ENCODE measurements at places on chromosomes 13 and 19. TPM values are rescaled to one million over a fixed set of nuclear protein-coding genes. Genes with fewer than 3 reads are reported as not detected.

DNA sequence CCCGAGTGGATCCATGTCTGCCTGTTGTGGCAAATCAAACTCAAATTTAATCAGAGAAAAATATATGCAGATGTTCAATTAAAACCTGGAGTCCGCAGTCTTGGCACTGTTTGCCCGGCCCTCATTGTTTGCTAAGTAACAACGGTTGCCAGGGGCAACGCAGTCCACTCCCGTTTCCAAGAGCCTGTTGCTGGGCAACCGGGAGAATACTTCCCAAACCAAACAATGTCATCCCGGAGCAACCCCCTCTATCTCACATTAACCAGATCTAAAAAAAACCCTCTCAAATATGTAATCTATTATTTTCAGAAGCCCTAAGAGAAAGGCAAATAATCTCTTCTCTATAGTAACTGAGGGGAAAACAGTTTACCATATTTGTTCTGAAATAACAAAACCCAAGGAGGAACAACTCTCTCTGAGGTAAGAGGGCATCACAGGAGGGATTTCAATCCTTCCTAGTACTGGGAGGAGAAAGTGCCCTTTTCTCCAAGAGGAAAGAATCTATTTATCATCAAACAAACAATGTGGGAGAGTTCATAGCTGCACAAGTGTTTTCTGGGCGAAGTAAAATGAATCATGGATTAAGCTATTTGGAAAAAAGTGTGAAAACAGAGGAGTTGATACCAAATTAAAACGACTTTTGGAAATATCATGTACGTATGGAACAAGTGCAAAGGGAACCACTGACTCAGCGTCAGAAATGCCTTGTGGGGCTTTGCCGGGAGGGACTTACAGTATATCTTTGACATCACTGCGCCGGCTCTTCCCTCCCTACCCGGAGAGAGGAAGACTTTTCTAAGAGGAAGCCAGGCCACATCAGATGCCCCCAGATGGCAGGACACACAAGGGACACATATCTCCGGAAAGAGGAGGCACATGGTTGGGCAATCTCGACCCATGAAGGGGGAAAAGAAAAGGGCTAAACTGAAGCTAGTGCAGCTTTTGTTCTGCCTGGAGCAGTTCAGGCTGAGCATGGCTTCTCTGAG, 43.3 kb downstream of the RFX2 start:
- DNase-seq = no peak

DNA sequence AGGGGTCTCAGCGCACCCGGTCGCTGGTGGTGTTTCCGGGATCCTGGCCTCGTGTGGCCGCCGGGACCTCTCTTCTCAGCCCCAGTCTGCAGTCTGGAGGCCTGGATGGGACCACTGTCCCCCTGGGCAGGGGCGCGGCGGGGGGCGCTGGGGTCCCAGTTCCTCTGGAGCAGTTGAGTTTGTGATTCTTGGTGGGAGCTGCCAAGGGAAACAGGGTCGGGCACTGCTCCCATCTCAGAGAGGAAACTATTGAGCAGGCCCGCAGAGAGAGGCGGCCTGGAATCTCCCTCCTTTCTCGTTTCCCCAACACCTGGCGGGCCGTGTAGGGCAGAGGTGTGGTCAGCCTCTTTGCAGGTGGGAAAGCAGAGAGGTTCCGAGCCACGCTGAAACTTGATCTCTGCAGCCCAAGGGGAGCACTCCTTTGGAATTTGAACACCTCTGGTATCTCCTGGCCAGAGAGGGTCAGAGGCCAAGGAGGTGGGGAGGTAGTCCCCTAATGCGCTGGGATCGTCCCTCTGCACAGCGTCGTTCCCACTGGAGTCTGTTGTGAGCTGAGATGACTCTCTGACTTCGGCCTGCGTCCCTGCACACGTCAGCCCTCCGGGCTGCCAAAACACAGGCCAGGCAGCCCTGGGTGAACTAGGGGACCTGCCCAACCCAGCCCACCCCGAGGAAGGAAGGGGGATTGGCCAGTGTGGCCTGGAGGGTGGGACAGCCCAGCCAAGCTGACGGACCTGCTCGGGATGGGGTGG, 741 bp downstream of the PLEKHF1 start:
- DNase-seq = peak; percentile 47

ZNF471 gene
- 0.27 TPM for total RNA-seq

ERICH4 gene
- not detected for total RNA-seq

- no peak for DNase-seq
Observed at GRCh38 chr13:35309706-35310105, 166.8 kb downstream of the MAB21L1 start.

PTPRH gene
- not detected for total RNA-seq

DNA sequence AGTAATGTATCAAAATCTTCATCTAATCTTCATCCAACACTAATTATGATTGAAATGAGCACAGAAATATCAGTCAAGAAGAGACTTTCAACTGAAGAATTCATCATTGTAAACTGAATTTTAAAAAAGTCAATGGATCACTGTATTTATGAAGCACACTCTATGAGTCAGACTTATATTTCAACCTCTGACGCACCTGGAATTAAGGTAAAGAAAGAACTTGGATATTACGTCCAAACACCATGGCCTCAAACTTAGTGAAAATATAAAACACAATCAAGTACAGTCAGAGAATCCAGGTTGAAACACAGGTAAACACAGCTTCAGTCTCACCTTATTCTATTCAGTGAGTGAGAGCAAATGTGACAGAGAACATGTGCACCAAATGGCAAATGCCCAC, 39.5 kb downstream of the MIPEP start:
- DNase-seq = no peak

DNA sequence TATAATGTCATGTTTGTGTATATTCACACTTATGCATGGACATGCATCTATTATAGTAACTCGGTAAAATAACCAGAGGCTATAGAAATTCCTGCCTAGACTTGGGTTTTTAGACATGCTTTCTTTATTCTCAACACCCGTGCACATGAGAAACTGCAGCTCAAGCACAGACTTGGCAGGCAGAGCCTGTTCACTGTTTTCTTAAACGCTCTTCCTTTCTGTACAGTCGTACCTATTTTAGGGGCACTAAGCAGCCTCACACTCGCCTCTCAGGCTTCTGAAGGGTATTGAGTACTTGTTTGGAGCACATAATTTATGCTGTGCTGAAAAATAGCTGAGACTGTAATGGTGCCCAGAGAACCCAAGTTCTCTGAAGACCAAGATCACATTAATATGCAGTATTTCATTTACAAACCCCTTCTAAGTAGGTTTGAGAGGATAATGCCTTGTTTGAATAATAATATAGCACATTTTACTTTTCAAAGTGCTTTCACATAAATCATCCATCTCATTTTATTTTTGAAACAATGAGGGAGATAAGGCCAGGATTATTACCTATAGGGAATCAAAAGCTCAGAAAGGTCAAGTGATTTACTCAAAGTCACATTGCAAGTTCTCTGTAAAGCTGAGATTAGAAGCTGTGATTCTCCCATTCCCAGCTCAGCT, 429.9 kb downstream of the SPRY2 start:
- no peak for DNase-seq

GRCh38 chr13:26987486-26988013, 184.1 kb downstream of the USP12 start:
- no peak for DNase-seq

TPTE2 gene
- 0.22 TPM for total RNA-seq

- DNase-seq = no peak
Observed at GRCh38 chr13:41746259-41746658, 214.7 kb downstream of the VWA8 start.

NPAS1 gene
- total RNA-seq = 0.27 TPM

CRYL1 gene
- total RNA-seq = 8.5 TPM

ZFP28 gene
- 4.4 TPM for total RNA-seq

SMIM24 gene
- total RNA-seq = 1.6 TPM

MRPS31 gene
- 41.0 TPM for total RNA-seq

POU2F2 gene
- total RNA-seq = 37.7 TPM

GRCh38 chr13:19634256-19634740, 839 bp downstream of the MPHOSPH8 start:
- no peak for DNase-seq

DNA sequence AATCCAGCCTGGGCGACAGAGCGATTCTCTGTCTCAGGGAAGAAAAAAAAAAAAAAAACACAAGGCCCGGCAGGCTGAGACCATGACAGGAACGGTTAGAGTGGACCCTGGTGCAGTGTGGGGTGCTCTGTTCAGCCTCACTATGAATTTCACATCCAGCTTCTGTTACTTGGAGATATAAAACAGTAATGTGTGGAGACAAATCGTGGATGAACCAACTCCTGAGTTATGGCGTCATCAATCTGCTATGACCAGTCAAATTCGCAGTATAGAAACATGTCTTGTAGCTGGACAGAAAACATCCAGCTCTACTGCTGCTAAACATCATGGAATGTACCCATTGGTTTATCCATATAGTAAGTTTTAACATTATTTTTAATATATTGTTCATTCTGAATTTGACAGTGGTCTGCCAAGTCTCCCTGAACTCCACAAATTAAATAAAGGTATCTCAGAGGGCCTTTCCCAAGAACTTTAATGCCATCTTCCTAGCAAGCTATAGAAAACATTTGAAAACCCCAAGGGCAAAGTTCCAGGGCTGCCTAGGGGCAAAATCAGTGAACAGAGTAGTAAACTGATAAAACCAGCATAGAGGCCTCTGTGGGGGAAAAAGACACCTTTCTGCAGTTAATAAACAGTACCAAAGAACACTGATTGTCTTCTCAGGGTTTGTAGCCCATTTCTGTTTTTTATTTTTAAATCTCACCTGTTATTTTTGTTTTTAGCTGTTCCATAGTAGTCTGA, 75.8 kb downstream of the LRCH1 start:
- DNase-seq = no peak

GRCh38 chr13:70604448-70604847, 496.2 kb upstream of the KLHL1 start:
- DNase-seq = no peak

SIGLEC6 gene
- total RNA-seq = not detected

- no peak for DNase-seq
Observed at GRCh38 chr13:100519626-100520025, 69.0 kb downstream of the GGACT start.

DNA sequence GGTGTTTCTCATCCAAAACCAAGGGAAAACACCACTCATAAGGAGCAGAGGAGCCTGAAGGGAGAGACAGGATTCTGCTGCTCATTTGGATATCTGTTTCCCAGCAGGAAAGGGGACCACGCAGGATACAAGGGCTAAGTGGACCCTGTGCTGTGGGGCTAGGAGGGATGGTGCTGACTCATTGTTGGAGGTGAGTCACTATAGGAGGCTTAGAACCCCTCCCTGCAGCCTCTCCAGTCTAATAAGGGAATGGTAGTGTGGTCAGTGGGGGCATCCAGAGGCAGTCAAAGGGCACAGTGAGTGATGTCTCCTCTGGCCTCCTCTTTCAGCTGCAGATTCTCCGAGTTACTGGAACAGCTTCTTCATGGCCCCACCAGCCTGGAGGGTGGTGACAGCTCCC, 442.3 kb downstream of the TUBA3C start:
- DNase-seq = no peak

PSMD8 gene
- 178 TPM for total RNA-seq

DNA sequence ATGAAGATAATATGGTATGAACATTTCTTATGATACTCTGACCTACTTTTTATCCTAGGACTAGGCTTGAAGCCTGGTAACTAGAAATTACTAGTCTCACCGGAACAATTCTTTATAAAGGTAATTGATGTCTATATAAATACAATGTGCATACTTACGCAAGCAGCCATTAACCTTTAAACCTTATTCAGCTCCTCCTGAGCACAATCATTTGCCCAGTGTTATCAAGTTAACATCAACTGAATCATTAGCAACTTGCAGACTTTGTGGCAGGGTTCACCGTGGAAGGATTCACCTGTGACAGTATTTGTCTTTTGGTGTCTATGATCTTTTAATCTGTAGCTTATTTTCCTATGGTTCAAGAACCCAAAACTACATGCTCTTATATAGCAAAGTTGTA, 508.6 kb upstream of the KLHL1 start:
- no peak for DNase-seq

GRCh38 chr13:44181931-44182330, 191.7 kb upstream of the SERP2 start:
- no peak for DNase-seq

DNA sequence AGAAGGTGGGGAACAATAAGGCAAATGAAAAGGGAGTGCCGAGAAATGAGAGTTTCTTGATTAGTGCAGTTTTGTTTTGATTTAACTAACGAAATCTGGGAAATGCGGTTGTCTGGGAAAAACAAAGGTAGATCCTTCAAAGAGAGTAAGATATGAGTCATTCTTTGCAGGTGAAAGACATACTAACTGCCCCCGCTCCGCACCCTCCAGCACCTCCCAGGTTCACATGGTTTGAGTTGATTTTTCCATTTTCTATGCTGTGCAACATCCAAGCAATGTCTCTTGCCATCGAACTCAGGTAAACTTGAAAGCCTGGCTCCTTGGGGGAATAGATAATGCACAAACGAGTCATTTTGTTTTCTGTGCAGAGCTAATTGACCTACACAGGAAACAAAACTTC, 84.1 kb upstream of the KLF12 start:
- DNase-seq = no peak

DNA sequence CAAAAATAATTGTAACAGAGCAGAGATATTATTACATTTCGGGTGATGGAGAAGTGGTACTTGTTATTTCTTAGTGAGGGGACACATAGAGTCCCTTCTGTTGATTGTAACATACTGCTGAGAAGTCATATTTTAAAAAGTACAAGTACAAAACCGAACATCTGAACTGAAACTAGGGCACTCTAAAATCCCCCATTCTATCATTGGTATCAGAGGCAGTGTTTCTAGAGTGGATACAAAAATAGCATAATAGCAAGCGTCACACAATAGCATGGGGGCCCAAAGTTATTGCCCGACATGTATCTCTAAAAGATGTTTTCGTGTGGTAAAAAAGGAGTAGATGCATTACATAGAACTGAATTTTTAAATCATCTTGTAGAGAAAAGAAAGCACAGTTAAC, 502.1 kb upstream of the SLC10A2 start:
- DNase-seq = no peak

ZNF8 gene
- total RNA-seq = 5.8 TPM

CAPN12 gene
- total RNA-seq = 19.6 TPM

DNA sequence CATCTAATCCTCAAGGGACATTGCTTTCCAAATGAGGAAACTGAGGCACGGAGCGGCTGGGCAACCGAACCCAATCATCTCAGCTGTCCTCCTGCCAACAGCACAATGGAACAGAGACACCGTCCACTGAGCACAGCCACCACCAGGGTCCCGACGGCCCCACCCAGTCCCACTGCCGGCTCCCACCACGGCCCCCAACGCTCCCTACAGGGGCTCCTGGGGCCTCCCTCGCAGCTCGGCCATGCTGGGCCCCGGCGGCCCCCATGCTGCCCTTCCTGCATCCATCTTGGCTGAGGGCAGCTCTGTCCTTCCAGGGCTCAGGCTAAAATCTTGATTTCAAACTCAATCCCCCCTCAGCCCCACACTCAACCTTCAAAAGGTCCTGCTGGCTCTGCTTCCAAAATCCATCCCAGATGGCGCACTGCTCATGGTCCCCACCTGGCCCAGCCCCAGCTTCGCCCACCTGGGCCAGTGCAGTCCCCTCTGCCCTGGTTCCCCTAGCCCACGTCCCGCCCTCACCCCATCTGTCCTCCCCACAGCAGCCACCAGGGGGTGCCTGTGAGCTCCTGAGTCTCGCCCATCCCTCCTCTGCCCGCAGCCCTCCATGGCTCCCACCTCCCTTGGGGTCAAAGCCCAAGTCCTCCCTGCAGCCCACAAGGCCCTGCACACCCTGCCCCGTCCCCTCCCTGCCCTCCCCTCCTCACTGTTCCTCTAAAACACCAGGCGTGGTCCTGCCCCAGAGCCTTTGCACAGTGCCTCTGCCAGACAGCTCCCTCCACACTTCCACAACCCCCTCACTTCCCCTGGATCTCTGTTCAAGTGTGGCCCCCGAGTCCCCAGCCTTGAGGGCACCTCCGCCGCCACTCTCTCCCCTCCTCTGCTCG, 7.9 kb downstream of the PIP5K1C start:
- peak; percentile 61 for DNase-seq
